ENCODE measurements at places on chromosomes 2 and 18.

GRCh38 chr2:178195390-178196166 lies 1.3 kb downstream of the OSBPL6 start:
- no peak for DNase-seq

DNA sequence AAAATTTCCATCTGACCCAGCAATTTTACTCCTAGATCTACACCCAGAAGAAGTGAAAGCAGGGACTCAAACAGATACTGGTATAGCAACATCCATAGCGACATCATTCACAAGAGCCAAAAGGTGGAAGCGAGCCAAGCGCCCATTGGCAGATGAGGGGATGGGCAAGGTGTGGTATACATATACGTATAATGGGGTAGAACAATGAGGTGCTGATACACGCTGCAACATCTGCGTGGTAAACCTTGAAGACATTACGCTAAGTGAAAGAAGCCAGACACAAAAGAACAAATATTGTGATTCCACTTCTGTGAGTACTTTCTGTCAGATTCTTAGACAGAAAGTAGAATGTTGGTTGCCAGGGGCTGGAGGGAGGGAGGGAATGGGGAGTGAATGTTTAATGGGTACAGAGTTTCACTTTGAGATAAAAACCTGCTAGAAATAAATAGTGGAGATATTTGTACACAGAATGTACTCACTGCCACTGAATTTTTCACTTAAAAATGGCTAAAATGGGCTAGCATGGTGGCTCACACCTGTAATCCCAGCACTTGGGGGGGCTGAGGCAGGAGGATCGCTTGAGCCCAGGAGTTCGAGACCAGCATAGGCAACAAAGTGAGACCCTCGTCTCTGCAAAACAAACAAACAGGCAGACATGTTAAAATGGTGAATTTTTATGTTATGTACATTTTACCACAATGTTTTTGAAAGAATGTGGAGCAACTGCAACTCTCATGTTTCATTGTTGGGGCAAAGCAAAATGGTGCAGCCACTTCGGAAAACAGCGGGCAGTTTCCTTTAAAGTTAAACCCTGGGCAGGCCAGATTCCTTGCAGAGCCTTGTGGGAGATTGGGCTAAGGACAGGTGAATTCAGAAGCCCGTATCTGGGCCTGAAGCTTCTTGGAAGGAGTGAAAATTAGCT lies 103.4 kb upstream of the MYCN start:
- DNase-seq: no peak

DNA sequence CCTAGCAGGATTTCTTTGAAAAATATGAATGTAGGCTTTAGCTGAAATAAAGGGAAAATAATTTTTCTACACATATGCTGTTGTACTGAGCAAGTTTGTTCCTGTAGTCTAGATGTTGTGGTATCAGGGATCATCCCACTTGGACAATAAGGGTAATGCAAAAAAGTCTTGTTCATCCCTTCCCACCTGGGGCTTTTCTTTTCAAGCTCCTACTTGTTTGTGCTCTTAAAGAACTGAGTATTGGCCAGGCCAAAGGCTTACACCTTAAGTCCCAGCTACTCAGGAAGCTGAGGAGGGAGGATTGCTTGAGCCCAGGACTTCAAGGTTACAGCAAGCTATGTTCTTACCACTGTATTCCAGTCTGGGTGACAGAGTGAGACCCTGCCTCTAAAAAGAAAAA lies 35.5 kb downstream of the ZC3H6 start:
- DNase-seq: no peak

- no peak for DNase-seq
Measured at GRCh38 chr2:240387325-240387668, 48.2 kb upstream of the GPC1 start.

GRCh38 chr2:149816756-149817551 lies 229.4 kb upstream of the MMADHC start:
- no peak for DNase-seq

DNA sequence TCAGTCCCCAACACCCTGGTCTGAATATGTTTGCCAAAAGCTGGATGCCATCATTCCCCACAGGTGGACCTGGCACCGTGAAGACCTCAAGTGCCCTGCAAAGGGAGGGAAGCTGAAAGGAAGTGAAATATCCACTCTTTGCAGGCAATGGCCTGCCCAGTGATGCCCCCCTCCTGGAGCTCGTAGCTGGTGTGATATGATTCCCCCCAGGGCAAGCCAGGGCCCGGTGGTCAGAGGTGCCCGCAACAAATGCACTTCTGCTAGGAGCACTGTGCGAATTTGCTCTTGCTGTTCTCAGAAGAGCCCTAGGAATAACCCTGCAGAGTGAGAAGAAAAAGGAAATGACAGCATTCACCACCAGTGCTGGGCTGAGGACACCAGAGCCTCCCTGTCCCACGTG lies 247.4 kb downstream of the KLHL29 start:
- no peak for DNase-seq

GRCh38 chr18:2901423-2901985 lies 54.7 kb downstream of the EMILIN2 start:
- no peak for DNase-seq

- DNase-seq: no peak
Measured at GRCh38 chr2:184261331-184261730, 337.0 kb upstream of the ZNF804A start.

GRCh38 chr2:233435436-233436190 lies 81.3 kb downstream of the DGKD start:
- no peak for DNase-seq

DNA sequence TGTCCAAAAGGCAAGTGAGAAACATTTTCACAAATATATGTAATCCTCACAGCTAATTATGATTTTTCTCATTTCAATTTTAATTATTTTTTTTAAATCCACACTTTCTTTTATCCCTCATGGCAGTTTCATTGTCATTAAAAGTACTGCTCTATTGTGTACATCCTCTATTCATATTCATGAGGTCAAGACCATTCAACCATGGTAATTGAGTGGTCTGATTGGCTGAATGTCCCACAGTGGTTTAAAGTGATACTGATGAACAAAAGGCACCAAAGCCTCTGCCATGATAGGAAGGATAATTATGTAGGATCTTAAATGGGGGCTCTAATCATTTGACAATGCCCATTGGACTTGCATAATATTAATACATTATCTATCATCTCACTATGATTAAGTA lies 108.4 kb upstream of the EPHA4 start:
- no peak for DNase-seq

GRCh38 chr2:197445746-197446145 lies 7.6 kb upstream of the COQ10B start:
- no peak for DNase-seq

GRCh38 chr18:63828120-63828519 lies 52.9 kb downstream of the SERPINB7 start:
- DNase-seq: no peak

GRCh38 chr2:235868645-235869044 lies 299.5 kb downstream of the GBX2 start:
- no peak for DNase-seq

GRCh38 chr2:136750065-136750464 lies 15.3 kb upstream of the THSD7B start:
- no peak for DNase-seq

DNA sequence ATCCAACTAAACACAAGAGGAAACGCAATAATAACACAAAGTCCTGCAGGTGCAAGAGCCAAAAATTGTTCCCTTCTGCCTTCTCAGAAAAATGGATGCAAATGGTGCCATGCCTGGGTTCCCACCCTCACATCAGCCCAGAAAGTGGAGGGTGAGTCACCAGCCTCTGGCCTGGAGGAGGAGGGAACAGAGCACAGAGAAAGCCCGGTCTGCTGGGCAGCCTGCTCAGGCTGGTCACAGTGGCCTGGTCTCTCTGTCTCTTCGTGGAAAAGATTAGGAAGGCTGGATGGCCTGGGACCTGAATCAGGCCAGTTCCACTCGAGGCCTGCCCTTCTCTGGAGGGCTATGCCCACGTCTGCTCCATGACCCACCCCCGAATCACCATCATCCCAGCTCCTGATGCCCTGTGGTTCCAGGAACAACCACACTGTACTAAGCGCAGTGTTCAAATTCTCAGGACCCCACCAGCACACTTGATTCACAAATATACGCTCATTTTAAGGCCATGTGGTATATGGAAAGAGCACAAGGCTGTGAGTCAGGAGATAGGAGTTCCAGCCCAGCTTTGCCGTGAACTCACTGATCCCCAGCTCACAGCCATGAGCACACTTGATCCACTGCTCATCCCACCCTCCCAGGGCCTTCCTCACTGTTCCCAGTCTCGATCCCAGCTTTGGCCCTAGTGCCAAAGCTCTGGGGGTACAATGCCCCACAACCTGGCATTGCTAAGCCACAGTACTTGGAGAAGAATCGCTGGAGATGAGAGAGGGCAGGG lies 82.1 kb downstream of the ZBTB7C start:
- DNase-seq: no peak

DNA sequence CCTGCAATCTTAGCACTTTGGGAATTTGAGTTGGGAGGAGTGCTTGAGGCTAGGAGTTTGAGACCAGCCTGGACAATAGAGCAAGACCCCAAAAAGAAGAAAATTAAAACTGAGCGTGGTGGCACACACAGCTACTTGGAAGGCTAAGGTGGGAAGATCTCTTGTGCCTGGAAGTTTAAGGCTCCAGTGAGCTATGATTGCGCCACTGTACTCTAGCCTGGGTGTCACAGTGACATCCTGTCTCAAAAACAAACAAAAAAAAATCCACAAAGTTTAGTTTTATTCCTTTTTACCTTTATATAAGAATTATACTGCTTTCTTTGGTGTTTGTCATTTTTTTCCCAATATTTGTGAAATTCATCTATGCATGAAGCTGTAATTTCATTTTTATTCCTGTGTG lies 20.3 kb downstream of the SLC39A10 start:
- no peak for DNase-seq

- DNase-seq: no peak
Measured at GRCh38 chr18:23229472-23229871, 94.2 kb downstream of the CABLES1 start.

- DNase-seq: peak; percentile 53
Measured at GRCh38 chr2:240437861-240438809, 2.7 kb downstream of the GPC1 start.

- no peak for DNase-seq
Measured at GRCh38 chr2:236814593-236814992, 245.0 kb downstream of the ACKR3 start.

DNA sequence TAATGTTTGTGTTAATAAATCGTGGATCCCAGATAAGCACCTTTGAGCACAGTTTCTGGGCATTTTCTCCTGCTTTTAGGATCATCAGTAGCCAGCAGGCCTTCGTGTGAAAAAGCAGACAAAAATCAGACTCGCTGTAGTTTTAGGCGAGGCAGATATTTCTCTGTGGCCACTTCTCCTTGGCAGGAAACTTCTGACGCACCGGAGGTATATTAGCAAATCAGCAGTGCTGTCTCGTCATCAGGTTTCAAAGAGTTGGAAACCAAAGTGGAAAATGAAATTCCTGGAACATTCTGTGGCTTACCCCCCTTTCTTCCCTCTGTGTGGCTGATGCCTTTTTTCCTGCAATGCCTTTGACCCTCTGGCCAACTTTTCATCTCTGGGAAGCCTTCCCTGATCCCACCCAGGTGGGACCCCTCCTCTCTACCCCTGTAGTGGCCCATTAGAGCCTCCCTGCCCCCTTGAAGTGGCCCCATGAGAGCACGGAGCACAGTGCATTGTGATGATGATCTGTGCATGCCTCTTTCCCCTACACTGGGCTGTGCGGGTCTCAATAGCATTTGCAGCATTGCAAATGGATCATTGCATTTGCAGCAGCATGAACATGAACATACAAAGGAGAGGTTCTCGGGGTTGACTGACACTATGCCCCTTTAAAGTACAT lies 93.3 kb downstream of the RNF144A start:
- no peak for DNase-seq

DNA sequence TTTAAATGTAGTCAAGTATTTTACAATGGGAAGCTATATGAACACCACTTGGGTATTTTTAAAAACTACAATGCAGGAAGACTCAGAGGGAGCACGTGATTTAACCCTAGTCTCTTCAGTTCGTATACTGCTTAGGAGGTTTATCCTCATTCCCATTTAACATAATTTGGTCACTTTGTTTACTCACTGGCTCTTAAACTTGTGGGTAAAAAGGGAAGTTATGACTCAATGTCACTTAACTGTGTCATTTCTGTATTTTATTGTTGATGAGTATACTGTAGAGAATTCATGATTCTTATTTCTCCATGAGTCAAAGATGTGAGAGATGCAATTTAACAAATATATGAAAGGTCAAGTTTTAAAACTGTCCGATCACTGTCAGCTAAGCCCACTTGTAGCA lies 48.2 kb downstream of the SLC66A3 start:
- no peak for DNase-seq

- no peak for DNase-seq
Measured at GRCh38 chr18:3508576-3509549, 58.9 kb downstream of the TGIF1 start.

GRCh38 chr2:1607236-1607920 lies 136.9 kb downstream of the PXDN start:
- DNase-seq: no peak

DNA sequence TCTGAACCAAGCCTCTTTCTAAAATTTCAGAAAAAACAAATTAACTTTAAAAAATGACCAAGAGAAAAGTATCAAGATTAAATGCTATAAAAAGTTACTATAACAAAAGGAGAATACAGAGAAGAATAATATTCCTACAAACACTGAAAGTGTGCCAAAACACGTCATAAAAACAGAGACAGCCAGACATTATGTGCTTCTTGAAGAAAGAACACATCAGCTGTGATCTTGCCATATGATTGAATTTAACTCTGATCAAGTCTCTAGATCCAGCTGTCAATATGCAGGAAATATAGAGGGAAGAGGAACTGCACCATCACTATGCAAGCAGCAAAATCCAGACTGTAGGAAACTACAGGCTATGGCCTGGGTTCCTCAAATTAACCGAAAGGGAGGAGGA lies 33.7 kb upstream of the COL5A2 start:
- DNase-seq: no peak

DNA sequence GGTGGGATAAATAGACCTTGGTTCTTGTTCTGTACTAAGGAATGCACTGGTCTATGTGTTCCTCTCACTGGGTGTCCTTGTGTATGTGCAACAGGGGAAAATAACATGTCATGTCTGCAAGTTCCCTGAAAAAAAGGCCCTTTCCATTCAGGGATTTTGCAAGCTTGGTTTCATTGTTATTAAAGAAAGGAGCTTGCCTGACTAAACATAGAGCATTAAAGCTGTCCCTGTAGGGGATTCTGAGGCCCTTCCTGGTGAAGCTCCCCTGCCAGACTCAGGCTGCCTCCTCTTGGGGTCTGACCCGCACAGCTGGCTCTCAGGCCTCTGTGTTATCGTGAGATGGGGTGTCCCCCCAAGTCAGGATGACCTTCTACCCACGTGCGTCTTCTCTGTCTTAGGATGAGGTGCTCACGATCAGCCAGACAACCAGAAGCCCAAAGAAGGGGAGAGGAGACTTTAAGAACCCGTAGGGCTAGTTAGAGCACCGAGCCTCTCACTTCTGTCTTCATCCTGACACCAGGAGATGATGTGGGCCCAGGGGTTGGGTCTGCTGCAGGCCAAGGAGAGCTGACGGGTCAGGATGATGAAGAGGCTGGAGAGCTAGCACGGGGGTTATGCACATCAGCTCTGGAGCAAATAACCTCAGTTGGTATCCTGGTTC lies 21.2 kb downstream of the CAPG start:
- no peak for DNase-seq

DNA sequence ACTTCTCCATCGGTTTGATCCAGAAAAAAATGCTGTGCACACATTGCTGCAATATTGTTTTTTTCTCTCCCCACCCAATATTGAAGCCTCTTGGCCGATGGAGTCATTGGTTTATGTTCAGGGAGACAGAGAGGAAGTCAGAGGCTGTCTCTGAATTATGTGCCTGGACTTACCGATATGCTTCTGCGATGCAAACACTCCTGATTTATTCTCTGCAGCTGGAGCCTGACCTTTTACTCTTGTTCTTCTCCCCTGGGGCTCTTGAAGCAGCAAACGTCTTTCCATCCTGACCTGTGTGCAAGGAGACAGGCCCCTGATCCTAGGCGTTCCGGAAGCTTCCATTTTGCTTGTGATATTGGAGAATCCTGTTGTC lies 99.6 kb downstream of the PTGR3 start:
- DNase-seq: no peak
